ENCODE measurements at places on chromosomes 12 and 14.

DNA sequence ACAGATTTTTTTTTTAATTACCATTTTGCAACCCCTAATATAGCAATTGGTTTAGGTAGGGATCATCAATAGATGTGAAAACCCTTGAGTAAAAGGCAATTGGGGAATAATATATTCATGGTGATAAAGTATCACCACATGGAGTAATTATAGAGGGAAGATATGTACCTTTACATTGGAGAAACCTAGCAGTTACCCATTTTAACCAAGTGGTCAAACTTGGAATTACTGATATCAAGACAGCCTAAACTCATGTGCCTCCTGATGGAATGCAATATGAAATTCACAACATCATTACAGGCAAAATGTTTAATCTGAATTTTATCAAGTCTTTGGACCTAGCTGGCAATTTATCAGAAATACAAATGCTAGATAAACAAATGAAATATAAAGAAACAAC lies 6.7 kb upstream of the SLC10A1 start:
- no peak for DNase-seq

- DNase-seq = no peak
These were observed 40.1 kb upstream of the GAS2L3 start for GRCh38 chr12:100533376-100533775.

DNA sequence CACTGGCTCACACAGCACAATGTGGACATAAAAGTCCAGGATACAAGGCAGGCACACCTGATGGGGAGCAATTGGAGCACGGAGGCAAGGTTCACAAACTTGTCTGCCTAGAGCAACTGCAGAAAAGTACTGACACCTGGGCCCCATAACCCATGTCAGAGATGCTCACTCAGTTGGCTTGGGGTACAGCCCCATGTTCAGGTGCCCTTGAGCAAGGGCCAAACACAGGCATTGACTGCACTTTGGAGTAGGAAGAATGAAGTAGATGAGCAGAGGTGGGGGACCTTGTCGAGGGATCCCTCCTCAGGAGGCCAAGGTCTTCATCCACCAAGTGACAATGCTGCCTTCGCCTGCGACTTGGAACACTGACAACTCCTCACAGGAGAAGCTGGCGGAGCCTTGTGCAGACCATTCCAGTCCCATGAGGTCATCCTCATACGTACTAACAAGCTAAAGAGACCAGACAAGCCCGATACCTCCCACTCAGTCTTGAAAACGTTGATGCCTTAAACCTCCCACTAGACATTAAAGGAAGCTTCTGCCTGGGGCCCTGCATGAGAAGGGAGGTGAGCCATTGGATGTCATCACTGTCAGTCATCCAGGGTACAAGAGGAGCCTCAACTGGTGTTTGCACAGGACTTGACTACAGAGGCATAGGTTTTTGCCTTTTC lies 42.5 kb upstream of the C14orf180 start:
- DNase-seq = no peak

- DNase-seq = no peak
These were observed 24.6 kb downstream of the FAM222A start for GRCh38 chr12:109738209-109738608.

DNA sequence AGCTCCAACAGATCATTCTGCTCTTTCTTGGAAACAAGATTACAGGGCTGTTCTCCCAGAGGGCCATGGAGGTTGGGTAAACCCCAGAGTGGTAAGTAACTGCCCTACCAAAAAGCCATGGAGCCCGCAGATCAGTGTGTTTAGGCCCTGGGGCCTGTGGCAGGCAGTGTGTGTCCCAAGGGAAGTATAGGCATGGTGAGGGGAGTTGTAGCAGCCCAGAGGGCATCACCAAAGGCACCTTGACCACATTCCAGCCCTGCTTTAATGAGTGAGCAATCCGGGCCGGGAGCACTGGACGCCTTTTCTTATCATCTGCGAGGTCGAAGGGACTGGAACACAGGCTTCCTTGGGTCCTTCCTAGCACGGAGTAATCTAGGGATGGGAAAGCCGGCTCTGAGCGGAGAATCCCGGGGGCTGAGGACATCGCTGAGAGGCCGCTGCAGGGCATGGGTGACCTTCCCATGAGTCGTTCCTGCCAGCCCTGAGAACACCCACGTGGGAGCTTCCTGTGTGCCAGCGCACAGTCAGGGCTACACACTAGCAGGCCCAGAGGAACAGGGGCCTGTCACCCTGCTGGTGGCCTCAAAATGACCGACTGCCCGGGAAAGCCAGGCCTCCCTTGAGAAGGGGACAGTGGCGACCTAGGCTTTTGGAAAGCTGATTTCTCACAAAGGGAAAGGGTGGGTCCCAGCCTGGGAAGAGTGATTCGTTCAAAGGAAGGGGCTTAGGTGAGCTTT lies 91.3 kb downstream of the NINJ2 start:
- no peak for DNase-seq

- no peak for DNase-seq
These were observed 494.9 kb upstream of the ATP2B1 start for GRCh38 chr12:90203556-90203955.

GRCh38 chr12:4610481-4610880 lies 38.4 kb downstream of the AKAP3 start:
- no peak for DNase-seq

GRCh38 chr12:69438539-69438938 lies 31.6 kb upstream of the FRS2 start:
- no peak for DNase-seq

All from stimulated activated CD4-positive, alpha-beta T cell treated with anti-CD3 and anti-CD28 coated beads, TNF-alpha, amount 100 ng/mL, for 4 hours (primary cell).